CD4-positive, alpha-beta T cell treated with Interleukin-4 for 1 hour (primary cell): ENCODE measurements at places on chromosomes 1 and 21.

DNA sequence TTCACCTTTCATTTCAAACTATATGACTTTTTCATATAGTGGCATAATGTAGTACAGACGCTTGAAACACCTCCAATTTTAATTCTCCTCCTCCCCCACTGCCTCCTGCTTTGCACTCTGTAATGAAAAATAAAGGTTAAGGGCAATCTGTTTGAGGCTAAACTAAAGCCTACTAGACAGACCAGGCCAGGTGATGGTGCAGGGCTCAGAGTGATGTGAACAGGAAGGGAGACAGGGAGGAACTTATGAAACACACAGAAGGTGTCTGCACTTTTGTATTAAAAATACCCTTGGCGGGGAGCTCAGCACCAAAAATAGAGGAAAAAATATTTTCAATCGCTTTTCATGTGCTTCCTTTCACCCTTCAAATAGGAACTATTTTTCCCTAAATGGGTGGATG lies 415.4 kb downstream of the LMO4 start:
- no peak for DNase-seq

- no peak for DNase-seq
Measured at GRCh38 chr1:168285971-168286927, 5.6 kb downstream of the TBX19 start.

- DNase-seq: no peak
Measured at GRCh38 chr1:205045146-205045545, 2.1 kb downstream of the CNTN2 start.

- DNase-seq: no peak
Measured at GRCh38 chr1:16046842-16047241, 3.3 kb downstream of the CLCNKB start.

DNA sequence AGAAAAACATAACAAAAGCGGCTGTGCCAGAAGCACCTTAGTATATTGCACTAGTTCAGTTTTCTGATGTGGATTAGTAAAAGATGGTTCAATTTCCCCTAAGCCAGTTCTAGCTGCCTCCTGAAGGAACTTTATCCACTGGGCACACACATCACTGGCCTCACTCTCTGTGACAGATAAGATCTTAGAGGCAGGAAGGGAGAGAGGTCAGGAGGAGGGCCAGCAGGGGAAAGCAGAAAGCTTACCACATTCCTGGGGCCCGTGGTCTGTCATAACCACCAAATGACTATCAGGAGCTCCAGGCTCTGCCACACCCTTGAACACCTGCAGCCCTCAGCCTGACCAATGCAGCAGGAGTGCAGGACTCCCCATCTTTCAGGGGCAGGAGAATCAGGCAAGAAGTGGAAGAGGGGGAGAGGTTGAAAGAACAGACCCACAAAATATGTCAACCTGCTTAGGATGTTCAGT lies 37.8 kb downstream of the LRRC71 start:
- DNase-seq: no peak

GRCh38 chr1:70091811-70092210 lies 113.6 kb downstream of the LRRC40 start:
- no peak for DNase-seq
